ENCODE measurements at places on chromosomes 5 and 9.

DNA sequence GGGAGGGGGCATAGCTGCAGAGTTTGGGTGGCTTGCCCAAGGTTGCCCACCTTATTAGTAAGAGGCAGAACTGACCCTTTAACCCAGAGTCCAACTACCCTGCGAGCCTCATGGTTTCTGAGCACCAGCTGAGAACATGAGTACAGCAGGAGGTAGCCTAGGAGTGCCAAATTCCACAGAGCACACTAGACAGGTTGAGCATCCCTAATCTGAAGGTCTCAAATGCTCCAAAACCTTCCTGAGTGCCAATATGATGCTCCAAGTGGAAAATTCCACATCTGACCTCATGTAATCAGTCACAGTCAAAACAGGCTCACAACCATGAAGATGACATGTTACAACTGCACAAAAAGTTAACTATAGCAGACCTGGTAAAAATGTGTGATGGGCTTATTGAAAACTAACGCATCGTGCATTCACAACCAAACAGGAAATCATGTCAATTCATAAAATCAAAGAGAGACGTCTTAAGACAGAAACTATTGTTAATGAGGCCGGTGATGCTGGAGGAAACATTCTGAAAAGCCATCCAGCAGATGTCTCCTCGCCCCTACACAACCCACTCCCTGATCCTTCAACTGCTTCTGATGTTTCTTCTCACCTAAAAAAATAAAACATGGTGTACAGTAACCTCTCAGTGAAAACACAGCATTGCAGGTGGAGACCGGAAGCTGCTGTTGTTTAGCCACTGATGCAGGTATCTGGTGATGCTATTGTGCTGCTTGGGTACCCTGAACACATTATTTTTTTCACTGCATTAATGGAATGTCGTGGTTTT lies 25.0 kb downstream of the PTCH1 start:
- DNase-seq: no peak

- no peak for DNase-seq
Measured at GRCh38 chr9:129665389-129665775, at the start of gene PRRX2. PRRX2 (plus strand) TSS chr9:129665647; CDS start chr9:129665868, 221 bp downstream.

- DNase-seq: no peak
Measured at GRCh38 chr5:158119961-158120723, 261.2 kb upstream of the CLINT1 start.

DNA sequence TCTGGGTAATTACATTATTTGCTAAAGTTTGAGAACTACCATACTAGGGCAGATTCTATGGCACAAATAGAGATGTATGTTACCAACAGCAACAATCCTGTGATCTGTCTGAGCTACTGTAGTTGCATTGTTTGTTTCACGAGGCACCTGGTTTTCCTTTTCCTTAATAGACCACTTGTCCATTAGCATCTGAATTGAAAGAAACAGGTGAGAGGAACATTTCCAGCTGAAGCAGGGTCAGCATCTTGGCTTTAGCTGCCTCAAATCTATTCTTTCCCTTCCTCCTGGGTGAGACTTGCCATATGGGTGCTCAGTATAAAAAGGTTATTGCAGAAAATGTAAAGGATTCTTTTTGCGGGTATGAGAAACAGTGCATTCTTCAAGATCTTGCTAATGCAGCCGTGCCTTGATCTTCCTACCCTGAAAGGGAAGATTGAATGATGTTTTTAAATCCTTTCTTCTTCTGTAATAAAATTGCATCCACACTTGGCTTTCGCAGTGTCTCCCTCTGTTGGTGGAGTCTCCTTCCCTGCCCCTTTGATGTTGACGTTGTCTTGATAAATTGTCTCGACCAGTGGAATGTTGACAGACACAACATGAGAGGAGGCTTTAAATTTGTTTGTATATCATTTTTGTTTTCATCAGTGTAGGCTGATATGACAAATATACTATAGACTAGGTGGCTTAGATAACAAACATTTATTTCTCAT lies 118.0 kb upstream of the BRINP1 start:
- no peak for DNase-seq

DNA sequence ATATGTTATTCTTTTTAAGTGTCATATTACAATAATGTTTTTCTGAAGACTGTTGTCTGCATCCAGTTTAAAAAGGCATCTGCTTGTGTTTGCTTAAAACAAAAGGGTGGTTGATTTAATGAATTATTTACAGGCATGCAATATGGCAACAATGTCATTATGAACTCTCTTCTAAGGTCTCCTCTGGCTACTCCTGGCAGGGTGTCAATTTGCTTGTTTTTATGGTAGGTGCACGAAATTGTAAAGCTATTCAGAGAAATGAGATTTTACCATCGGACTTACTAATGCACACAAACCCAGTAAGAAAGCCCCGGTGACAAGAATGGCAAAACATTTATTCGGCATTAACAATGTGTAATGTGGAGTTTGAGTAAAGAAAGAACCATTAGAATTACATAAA lies 539.8 kb upstream of the ZNF608 start:
- DNase-seq: no peak

DNA sequence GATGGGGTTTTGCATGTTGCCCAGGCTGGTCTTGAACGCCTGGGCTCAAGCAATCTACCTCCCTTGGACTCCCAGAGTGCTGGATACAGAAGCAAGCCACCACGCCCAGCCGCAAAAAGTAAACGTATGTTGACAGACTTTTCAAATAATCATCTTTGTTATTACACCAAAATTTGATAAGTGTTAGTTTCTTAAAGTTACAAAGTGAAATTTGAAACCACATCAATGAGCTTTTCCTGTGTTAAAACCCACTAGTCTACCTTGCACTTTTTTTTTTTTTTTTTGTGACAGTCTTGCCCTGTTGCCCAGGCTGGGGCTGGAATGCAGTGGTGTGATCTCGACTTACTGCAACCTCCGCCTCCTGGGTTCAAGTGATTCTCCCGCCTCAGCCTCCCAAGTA lies 29.9 kb downstream of the SPACA9 start:
- no peak for DNase-seq

DNA sequence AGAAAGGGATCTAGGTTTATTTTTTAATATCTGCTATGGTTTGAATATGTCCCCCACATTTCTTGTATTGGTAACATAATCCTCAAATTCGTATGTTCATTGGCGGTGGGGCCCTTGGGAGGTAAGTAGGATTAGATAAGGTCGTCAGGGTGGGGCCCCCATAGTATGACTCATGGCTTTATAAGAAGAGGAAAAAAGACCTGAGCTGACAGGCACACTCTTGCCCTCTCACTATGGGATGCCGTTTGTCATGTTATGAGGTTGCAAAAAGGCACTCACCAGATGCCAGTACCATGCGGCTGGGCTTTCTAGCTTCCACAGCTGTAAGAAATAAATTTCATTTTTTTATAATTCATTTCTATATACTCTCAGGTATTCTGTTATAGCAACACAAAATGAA lies 67.3 kb upstream of the SGCD start:
- no peak for DNase-seq

DNA sequence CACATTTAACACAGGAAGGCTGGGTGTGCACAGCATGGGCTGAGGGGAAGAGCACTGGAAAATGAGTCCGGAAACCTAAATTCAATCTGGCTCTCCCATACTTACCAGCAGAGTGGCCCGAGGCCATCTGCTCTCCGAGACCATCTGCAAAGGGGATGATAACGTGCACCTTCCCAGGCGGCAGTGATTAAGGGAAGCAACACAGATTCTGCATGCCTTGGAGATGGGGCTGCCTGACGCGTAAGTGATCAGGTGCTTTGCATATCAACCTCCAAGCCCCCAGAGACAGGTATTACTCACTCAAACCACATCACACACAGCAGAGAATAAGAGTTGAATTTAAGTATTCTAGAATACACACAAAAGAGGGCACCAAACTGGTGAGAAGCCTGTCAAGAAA lies 9.1 kb downstream of the EPB41L4B start:
- DNase-seq: no peak

GRCh38 chr5:87340716-87341115 lies 72.0 kb downstream of the CCNH start:
- no peak for DNase-seq

DNA sequence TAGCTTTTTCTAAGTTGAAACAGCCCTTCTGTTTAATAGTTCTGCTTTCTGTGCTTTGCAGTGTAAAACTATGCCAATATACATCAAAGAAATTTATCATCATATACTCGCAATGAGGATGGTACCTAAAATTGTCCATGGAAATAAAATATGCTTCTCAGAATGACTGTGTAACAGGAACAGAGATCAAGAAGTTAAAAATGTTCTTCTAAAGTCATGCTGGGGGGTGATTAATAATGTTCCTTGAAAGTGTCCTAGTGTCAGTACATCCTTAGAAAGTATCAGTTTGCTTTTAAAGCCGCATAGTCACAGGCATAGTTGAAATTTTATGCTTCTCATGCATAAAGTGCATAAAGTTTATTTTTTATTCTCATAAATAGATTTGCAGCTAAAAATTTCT lies 4.0 kb upstream of the LRRC70 start:
- DNase-seq: no peak

- DNase-seq: peak; percentile 86
Measured at GRCh38 chr5:177370488-177371119, 12.9 kb downstream of the RGS14 start.

DNA sequence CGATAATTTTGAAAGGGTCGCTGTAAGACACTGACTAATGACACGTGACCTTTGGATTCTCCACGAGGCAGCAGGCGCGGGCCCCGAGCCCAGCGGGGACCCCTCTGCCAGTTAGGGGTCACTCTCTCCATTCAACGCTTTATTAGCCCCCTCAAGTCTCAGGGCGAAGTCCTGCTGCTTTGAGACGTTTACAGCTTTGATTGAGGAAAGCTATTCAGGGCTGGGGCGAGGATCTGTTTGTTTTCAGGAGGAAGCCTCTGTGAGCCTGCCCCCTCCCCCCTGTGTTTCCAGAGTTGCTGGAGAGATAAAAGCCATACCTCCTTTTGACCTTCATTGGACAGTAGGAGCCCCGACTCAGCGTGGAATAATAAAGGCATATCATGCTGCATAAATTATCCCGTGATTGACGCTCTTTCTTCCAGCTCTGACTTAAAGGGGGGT lies 31.4 kb upstream of the MSX2 start:
- DNase-seq: no peak

DNA sequence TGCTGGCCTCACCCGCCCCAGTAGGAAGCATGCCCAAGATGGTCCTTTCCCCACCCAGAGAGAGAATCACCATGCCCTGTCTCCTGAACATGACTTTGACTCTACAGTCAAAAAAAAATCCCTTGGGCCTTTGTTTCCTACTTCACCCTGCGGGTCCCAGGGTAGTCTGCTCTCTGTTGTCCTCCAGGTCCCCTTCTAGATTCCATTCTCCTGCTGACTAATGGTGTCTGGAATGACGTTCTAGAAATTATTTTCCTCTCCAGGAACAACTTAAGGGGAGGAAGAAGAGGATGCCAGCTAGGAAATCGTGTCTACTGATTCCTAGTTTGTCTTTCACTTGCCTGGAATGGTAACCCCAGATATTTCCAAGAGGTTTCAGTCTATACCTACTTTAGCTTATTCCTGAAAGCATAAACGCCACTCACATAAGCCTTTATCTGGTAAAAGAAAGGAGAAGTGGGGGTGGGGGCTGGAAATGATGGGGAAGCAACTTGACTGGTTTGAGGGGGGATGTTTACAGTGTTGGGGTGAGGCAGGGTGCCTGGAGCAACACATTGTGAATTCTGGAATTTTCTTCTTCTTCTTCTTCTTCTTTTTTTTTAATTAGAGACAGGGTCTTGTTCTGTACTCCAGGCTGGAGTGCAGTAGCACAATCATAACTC lies 93.9 kb downstream of the SNX18 start:
- DNase-seq: no peak

DNA sequence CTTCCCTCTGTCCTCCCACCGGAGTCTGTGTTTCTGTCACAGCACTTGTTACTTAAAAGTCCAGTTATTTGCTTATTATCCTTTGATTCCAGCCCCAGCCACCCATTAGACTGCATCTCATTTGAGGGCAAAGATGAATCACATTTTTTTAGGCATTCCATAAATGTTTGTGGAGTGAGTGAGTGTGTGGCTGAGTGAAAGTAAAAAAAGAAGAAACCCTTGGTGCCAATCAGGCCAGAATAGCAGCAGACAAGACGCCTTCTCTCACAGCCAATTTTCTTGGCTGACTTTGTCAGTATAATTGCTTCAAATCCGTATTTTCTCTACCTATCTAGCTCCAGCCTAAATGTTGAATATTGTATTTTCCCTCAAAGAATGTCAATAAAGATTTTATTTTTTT lies 613.0 kb upstream of the WWC1 start:
- DNase-seq: no peak

- no peak for DNase-seq
Measured at GRCh38 chr5:131710391-131710790, 75.4 kb upstream of the RAPGEF6 start.

DNA sequence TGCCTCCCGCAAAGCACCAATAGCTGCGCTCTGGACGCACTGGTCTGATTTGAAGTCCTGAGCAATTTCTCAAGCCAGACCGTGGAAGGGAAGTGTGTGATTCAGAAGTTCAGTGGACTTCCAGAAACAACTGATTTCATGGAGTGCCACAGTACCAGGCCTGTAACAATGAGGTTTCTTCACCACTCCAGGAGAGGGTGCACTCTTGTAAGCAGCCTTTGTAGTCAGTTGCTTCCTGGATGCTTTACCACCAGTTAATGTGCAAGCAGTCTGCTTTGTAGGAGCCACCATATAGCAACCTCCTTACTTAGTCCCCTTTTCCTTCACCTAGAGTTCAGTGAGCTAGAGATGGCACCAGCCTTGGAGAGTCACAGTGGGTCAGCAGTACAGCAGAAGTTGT lies 12.3 kb downstream of the CAAP1 start:
- DNase-seq: no peak

- DNase-seq: no peak
Measured at GRCh38 chr5:147508711-147509040, 1.2 kb downstream of the DPYSL3 start.

DNA sequence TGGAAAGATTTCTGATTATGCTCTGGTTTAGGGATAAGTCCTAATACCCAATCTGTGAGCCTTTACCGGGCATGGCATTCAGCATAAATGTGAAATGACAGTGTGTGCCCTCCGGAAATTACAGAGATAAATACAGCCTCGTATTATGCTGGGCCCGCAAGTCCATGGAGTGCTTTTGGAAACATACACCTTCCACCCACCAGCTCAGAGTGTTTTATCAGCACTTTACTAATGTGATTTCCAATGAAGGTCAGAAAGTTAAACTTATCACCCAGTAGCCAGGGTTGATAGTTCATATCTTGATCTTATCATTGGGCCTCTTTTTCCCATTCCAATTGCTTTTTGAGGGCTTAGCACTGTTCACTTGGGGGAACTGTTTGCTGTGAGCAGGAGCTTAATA lies 94.8 kb downstream of the SGCD start:
- DNase-seq: no peak

GRCh38 chr9:115912086-115912485 lies 241.5 kb upstream of the PAPPA start:
- DNase-seq: no peak

DNA sequence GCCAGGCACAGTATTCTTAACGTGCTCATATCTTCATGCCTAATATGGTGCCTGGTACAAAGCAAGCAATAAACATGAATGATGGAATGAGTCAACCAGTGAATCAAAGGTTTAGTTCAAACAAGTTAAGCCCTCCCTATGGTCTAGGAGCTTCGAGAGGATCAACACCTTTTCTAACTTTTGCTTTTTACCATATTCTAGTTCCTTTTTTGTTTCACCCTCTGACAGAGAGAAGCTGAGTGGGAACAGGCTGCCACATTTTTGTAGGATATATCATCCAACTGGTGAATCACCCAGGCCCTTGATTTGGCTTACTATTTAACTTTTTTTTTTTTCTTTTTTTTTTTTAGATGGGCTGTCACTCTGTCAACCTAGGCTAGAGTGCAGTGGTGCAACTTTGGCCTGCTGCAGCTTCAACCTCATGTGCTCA lies 39.3 kb upstream of the TNC start:
- peak; percentile 95 for DNase-seq

GRCh38 chr9:135994501-135995192 lies 33.5 kb upstream of the UBAC1 start:
- no peak for DNase-seq

Measured in bronchial epithelial cell (primary cell).